ENCODE measurements at places on chromosomes 11 and 22. TPM values are rescaled to one million over a fixed set of nuclear protein-coding genes. Genes with fewer than 3 reads are reported as not detected.

MOB2 gene
- total RNA-seq = 45.1 TPM

P2RY6 gene
- total RNA-seq = 5.7 TPM

SLC22A12 gene
- not detected for total RNA-seq

CHRNA10 gene
- total RNA-seq = 1.1 TPM

HEPN1 gene
- total RNA-seq = not detected

POTEH gene
- not detected for total RNA-seq

KCNK7 gene
- total RNA-seq = 0.51 TPM

SAA2 gene
- not detected for total RNA-seq
